ELR (cell line): ENCODE measurements at places on chromosomes 12 and 14.
A peak's percentile ranks its signal among the peaks of the same experiment; 100 is the strongest.

GRCh38 chr12:69061574-69061973, 128.6 kb upstream of the CPM start:
- no peak for DNase-seq

DNA sequence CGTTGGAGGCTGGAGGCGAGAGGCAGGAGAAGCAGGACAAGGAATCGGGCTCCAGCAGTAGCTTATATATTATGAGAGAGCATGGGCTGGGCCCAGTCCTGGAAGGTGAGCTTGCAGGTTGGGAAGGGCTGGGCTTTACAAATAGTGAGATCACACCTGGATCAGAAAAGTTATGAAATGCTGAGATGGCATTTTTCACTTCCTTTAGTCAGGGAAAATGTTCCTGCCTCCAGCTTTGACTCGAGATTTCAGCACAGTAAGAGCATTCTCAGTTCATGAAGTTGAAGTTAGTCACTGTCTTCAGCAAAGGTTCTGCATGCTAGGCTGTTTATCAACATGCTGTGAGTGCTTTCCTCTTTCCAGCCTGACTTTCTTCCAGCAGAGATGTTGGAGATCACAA, at the start of gene KRT6C:
Gene KRT6C (minus strand): TSS at position 38 of the 400 bp plus-strand sequence. CDS start 68 bp downstream, outside the sequence.
- no peak for DNase-seq

- DNase-seq = peak; percentile 85
Observed at GRCh38 chr12:1591034-1591433, 3.3 kb downstream of the FBXL14 start.

DNA sequence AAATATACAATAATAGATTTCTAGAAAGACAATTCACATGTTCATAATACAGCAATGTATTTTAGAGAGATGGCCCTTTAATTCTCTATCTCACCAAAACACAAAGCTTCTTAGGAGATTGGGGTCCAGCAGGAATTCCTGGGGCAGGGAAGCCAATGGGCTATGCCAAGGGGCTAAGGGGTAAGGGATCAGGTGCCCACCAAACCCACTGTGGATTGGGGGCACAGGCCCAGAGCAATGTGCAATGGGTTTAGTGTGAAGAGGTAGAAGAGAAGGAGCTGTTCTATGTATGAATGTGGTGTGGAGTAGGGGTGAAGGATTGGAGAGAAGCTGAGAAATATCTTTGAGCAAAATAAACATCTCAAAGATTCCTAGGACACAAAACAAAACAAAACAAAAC, 2.6 kb downstream of the HOXC13 start:
- no peak for DNase-seq

- no peak for DNase-seq
Observed at GRCh38 chr12:108238474-108238873, 100.6 kb downstream of the CMKLR1 start.

- DNase-seq = peak; percentile 66
Observed at GRCh38 chr14:65237023-65237814, 134.9 kb upstream of the MAX start.

DNA sequence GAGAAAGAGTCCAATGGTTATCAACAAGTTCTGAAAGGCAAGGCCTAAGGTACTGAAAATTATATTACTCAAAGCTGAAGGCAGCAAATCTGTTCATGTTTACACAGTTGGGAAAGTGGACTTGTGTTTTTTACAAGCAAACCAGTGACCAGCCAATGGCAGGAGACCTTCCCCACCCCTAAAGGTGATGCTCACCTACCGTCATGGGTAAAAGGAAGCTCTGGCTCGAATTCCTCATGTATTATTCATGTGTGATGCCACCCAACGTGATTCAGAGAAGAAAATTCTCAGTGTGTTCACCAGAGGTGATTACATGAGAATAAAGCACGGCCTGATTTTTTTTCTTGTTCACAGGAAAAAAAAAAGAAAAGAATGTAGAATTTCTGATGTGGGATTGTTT, 1161.2 kb upstream of the SEL1L start:
- DNase-seq = no peak

GRCh38 chr12:29546000-29546399, 48.5 kb upstream of the OVCH1 start:
- no peak for DNase-seq

DNA sequence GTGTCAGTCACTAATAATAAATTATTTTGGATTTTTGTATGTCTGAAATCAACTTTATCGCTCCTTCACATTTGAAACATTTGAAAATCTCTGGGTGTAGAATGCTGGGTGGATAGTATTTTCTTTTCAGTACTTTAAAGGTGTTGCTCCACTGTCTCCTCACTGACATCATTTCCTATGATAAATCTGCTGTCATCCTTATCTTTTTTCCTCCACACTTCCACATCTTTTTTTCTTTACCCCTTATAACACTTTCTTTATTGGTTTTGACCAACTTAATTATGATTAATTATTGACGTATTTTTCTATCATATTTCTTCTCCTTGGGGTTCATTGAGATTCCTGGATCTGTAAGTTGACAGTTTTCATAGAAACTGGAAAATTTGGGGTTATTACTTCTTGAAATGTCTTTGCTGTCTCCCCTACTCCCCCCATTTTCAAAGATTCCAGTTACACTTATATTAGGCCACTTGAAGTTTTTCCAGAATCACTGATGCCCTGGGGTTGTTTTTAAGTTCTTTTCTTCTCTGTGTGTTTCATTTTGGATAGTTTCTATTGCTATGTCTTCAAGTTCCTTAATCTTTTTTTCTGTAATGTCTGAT, 177.5 kb upstream of the DIO3 start:
- no peak for DNase-seq

DNA sequence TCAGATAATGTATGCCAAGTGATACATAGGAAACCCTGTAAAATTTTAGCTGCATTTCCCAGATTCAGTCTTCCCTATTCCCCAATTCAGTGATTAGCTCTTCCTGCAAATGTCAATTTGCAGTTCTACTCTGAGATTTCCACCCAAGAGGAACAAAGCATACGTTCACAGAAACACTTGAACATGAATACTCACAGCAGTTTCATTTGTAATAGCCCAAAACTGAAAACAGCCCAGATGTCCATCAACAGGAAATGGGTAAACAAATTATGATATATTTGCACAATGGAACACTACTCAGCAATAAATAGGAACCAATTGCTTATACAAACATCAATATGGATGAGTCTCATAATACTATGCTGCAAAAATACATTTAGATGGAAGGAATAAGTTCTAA, 194.2 kb downstream of the GXYLT1 start:
- DNase-seq = no peak

DNA sequence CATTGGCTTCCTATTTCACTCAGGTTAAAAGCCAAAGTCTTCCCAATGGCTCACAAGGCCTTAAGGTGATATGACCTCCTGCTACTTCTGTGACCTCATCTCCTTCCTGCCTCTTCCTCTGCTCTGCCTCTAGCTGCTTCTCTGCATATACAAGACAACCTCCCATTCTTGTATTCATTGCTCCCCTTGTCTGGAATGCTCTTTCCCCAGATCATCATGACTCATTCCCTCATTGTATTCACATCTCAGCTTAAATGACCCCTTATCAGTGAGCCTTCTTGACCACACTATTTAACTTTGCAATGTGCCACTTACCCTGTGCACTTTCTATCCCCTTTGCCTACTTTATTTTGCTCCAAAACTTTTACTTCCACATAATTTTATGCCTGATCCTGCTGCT, 90.2 kb downstream of the PPP1R12A start:
- peak; percentile 89 for DNase-seq

GRCh38 chr12:57099047-57099714, 10.3 kb downstream of the NAB2 start:
- peak; percentile 43 for DNase-seq

DNA sequence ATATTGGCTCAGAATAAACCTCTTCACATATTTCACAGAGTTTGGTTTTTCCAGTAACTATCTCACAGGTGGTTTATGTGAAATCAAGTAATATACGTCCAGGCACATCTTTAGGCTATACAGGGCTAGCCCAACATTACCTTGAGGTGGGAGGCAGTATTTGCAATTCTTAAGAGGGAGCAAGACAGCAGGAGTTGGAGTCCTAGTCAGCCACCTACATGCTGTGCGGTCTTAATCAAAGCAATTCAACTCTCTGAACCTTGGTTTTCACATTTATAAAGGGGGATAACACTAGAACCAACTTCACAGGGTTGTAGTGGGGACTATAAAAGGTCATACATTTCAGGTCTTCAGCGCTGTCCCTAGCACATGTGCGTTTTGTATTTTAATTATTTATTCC, 73.5 kb upstream of the FICD start:
- no peak for DNase-seq

- no peak for DNase-seq
Observed at GRCh38 chr14:34741840-34742239, 27.4 kb upstream of the CFL2 start.

GRCh38 chr14:89138846-89139245, 278.2 kb downstream of the FOXN3 start:
- no peak for DNase-seq

GRCh38 chr12:17976202-17976601, 113.8 kb downstream of the RERGL start:
- peak; percentile 45 for DNase-seq

DNA sequence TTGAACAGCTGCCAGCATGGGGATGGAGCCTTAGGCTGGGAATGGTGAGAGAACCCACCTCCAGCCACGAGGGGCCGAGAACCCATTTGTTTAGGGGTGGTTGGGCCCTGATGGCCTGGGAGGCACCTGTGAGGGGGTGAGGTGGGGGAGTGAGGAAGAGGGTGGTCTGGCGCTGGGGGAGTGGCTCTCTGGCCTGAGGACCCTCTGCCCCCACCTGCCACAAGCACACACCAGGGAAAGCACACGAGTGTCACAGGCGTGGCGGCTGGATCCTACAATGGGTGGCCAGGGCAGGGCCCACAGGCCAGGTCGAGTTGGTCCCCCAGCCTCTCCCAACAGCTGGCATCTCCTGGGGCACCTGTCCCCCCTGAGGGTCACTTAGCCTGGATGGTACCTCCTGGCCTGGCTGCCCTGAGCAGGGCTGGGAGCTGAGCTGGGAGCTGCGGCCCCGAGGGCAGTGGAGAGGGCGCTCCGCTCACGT, 340.5 kb downstream of the TMEM121 start:
- no peak for DNase-seq

DNA sequence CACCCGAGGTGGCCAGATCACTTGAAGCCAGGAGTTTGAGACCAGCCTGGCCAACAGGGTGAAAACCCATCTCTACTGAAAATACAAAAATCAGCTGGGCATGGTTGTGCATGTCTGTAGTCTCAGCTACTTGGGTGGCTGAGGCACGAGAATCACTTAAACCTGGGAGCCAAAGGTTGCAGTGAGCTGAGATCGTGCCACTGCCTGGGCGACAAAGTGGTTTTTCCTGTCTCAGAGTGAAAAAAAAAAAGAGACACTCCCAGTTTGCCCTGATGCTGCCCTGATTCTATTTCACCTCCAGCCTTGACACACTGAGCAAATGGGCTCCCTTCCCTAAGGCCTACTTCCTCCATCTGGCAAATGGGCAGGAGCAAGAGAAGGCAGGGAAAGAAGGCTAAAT, 28.5 kb upstream of the PLEK2 start:
- DNase-seq = no peak
